ENCODE measurements at places on chromosomes 1 and 21.

- no peak for DNase-seq
These were observed 7.7 kb upstream of the ATP1A4 start for GRCh38 chr1:160143695-160144094.

DNA sequence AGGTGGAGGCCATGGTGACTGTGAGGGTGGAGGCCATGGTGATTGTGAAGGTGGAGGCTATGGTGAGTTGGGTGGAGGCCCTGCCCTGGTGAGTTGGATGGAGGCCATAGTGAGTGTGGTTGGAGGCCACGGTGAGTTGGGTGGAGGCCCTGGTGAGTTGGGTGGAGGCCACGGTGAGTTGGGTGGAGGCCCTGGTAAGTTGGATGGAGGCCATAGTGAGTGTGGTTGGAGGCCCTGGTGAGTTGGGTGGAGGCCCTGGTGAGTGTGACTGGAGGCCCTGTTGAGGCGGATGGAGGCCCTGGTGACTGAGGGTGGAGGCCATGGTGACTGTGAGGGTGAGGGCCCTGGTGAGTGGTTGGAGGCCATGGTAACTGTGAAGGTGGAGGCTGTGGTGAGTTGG lies 124.9 kb upstream of the VAMP3 start:
- no peak for DNase-seq

DNA sequence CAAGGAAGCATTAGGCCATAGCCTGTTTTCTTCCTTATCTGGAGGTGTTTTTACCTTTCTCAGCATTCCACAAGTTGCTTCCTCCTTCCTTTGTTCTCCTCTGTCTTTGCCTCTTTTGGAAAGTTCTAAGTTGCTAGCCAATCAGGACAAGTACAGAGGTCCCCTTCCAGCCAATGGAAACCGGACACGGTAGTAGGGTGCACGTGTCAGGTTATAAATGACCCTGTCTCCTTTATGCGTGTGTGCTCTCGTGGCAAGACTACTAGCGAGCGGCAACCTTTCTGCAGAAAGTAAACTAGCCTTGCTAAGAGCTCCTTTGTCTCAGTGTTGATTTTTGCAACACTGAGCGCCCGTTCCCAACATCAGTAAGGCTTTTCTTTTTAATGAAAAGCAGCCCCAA lies 1.5 kb upstream of the ACADM start:
- DNase-seq, result no peak

- DNase-seq, result no peak
These were observed at the start of gene OR2T10 for GRCh38 chr1:248597589-248597988. Gene OR2T10, minus strand, starts transcription at chr1:248597700. Its CDS starts 3,932 bp downstream, at chr1:248593768.

DNA sequence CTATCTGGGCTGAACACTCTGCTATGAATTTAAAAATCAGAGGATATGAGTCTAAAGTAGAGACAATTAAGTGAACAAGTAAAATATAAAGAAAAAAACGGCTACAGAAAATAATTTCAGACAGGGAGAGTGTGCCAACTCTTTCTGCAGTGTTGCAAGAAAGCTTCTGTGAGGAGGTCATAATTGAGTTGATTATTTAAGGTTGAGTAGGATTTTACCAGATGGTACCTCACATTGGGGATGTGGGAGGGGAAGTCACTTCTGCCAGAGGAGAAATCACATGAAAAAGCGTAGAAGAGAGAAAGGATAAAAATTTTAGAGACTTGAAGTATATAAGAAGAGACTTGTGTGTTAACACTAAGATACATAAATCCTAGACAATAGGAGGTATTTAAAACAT lies 238.0 kb upstream of the NCAM2 start:
- DNase-seq, result no peak

DNA sequence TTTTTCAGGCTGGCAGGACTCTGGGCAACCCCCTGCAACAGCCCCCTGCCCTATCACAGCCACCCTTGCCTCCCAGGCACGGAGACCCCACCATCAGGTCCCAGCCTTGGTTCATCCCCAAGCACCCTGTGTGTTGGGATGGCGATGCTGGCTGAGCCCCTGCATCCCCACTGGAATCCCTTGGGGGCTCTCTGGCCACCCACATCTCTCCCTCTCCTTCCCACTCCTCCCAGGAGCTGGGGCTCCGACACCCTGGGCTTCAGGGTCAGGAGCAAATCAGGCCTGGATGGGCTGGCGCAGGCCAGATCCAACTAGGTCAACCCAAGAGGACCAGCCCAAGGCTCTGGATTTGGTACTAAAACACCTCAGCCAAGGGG lies 25.9 kb downstream of the COL6A1 start:
- no peak for DNase-seq

GRCh38 chr1:213659580-213660547 lies 327.9 kb upstream of the PROX1 start:
- DNase-seq, result no peak
